IPS DF 19.7 (cell line): ENCODE measurements at places on chromosomes 2 and 18.

DNA sequence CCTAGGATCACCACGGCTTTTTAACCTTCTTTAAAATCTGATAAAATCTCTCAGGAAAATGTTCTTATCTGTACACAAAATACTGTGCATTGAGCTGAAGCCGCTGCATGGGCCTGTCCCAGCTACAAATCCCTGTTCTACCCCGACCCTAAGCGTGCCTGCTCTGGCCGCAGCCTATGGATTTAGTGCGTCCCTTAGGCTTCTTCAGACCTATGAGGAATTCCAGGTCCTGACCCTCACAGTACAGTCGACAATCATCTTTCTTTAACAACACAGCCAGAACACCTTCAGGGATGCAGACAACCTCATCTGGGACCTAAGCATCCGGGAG is 477 bp upstream of the WDCP start:
- no peak for DNase-seq

DNA sequence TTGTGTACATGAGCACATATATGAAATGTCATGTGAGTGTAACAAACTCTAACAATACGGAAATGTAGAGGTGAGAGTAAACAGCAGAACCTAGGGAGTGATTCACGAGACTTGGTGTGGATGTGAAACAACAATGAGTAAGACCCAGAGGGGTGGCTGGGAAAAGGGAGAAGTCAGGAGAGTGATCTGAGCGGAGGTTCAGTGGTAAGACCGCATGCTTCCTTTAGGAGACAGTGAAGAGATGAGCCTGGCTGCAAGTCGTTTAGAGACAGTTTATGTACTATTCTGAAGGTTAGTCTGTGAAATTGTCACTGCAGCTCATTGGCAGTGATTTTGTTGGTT is 150.6 kb downstream of the PRPF40A start:
- DNase-seq, result no peak

GRCh38 chr2:41197781-41198180 is 745.9 kb upstream of the SLC8A1 start:
- no peak for DNase-seq

GRCh38 chr2:153110486-153110885 is 368.1 kb downstream of the RPRM start:
- no peak for DNase-seq

DNA sequence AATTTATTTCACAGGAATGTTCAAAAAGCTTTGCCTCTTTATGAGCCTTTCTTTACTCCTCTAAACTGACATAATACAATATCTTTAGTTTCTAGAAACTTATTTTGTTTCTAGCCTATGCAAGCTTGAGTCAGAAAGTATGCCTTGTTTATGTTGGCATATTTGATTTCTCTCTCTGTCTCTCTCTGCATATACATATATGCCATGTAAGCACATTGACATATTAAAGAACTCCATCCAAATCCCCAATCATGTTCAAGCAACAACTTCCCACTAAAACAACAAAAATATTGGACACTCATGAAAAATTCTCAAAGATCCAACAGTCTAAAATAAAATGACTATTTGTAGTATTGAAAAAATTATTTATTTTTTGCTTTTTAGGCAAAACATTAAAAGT is 1651.2 kb upstream of the ACVR2A start:
- no peak for DNase-seq

GRCh38 chr2:227482638-227483340 is 10.8 kb downstream of the AGFG1 start:
- DNase-seq, result no peak
